ENCODE measurements at places on chromosomes 16 and 17. TPM values are rescaled to one million over a fixed set of nuclear protein-coding genes. Genes with fewer than 3 reads are reported as not detected.
A peak's percentile ranks its signal among the peaks of the same experiment; 100 is the strongest.

RASD1 gene
- 2.1 TPM for total RNA-seq

PPY gene
- not detected for total RNA-seq

ABI3 gene
- total RNA-seq, result 0.51 TPM

- H3K4me3 ChIP-seq, result peak overlapping the region; percentile 96
- peak; percentile 50 for DNase-seq
- peaks cover 31% of the 10 kb centered on the region for H3K4me1 ChIP-seq
Measured at GRCh38 chr17:28551421-28552175, 826 bp downstream of the UNC119 start.

GRCh38 chr16:86850670-86851069, 272.3 kb downstream of the FOXL1 start:
- no peaks in the 10 kb centered on the region for H3K36me3 ChIP-seq
- peaks cover 8% of the 10 kb centered on the region for H3K4me1 ChIP-seq
- H3K27ac ChIP-seq, result no peak overlapping the region
- peaks cover 14% of the 10 kb centered on the region for H3K27me3 ChIP-seq
- no peak overlapping the region for H3K4me3 ChIP-seq
- DNase-seq, result no peak

- H3K27ac ChIP-seq, result no peak overlapping the region
- H3K27me3 ChIP-seq, result peaks cover 56% of the 10 kb centered on the region
- DNase-seq, result no peak
- no peaks in the 10 kb centered on the region for H3K4me1 ChIP-seq
- no peak overlapping the region for H3K4me3 ChIP-seq
- H3K36me3 ChIP-seq, result no peaks in the 10 kb centered on the region
Measured at GRCh38 chr16:24045641-24046040, 209.9 kb downstream of the PRKCB start.

All from mesothelial cell of epicardium (in vitro differentiated cells).